Non-pigmented ciliary epithelial cell (primary cell): ENCODE measurements at places on chromosomes 6 and 20.

- no peak for DNase-seq
These were observed 954.6 kb upstream of the MANEA start for GRCh38 chr6:94622783-94623182.

DNA sequence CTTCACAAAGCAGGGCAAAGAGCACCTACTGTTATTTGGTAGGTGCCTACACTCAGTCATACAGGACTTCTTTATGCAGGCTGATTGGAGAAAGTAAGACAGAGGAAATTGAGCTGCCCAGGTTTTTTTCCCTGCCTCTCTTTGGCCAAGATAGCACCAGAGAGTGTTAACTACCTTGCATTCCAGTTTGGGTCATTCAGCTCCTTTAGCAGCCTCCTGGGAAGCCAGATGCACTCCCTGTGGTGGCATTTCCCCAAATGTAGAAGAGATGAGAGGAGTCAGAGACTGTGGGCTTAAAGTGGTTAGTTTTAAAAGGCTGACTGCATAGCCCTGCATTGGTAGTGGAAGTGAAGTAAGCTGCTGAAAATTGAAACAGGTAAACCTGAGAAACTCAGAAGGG, 358.4 kb downstream of the BCKDHB start:
- DNase-seq: no peak

DNA sequence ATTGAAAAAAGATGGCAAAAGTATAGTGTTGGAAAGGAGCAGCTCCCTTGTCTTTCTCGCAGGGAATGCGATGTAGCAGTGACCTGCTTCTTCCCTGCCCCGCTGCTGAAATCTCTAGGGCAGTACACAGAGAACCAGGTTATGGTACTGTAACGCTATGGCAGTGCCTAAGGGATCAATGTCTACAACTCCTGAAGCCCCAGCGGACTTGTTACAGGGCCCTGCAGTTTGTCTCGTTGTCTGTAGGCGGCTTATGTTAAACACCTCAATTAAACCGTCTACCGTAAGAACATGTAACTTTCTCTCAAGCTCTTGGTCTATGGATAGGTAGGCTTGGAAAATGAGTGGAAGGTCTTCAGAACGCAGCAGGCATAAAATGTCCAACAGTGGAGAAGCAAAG, 44.8 kb upstream of the SLC17A4 start:
- no peak for DNase-seq

GRCh38 chr20:45555198-45555597, 8.0 kb upstream of the EPPIN start:
- no peak for DNase-seq

GRCh38 chr20:63700199-63701050, 4.0 kb downstream of the TNFRSF6B start:
- no peak for DNase-seq
